ENCODE measurements at places on chromosomes 12 and 14.

DNA sequence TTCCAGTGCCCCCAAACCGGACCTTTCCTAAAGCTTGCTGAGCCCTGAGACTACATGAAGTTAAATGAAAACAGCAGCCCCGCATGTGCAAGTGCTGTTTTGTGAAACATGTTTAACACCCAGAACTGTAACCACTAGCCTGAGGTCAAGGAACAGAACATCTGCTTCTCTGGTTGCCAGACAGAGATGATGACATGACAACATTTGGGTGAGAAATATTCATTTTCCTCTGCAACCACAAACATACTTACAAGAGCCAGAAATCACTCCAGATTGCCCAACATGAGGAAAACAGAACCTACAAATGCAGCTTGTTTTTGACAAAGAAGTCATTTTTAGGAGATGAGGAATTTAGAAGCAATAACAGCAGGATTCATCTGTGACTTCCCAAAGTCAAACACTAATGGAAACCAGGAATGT lies 110.4 kb downstream of the BCAT1 start:
- H3K27ac ChIP-seq: no peak overlapping the region
- peaks cover 23% of the 10 kb centered on the region for H3K4me1 ChIP-seq
- H3K4me3 ChIP-seq: no peak overlapping the region

- no peaks in the 10 kb centered on the region for H3K4me1 ChIP-seq
- DNase-seq: no peak
- H3K27me3 ChIP-seq: peaks cover 7% of the 10 kb centered on the region
- no peak overlapping the region for H3K4me3 ChIP-seq
Measured at GRCh38 chr14:96261053-96261452, 5.0 kb downstream of the BDKRB1 start.

DNA sequence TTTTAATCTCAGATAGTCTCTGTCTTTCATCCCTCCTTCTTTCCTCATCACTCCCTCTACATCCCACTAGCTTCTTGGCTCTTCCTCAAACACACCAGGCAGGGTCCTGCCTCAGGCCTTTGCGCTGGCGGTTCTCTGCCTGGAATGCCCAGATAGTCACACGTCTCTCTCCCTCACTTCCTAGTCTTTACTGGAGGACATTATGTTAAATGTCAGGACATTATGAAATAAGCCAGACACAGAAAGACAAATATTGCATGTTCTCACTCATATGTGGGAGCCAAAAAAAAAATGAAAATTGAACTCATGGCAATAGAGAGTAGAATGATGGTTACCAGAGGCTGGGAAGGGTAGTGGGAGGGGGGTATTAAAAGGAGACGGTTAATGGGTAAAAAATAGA lies 442.0 kb downstream of the MED13L start:
- H3K4me3 ChIP-seq: no peak overlapping the region
- H3K27me3 ChIP-seq: peaks cover 5% of the 10 kb centered on the region
- DNase-seq: no peak
- no peaks in the 10 kb centered on the region for H3K36me3 ChIP-seq
- H3K27ac ChIP-seq: no peak overlapping the region
- no peaks in the 10 kb centered on the region for H3K4me1 ChIP-seq

- H3K36me3 ChIP-seq: peaks cover 19% of the 10 kb centered on the region
- no peak overlapping the region for H3K4me3 ChIP-seq
- no peaks in the 10 kb centered on the region for H3K27me3 ChIP-seq
- peaks cover 19% of the 10 kb centered on the region for H3K4me1 ChIP-seq
Measured at GRCh38 chr12:1197264-1198018, 206.4 kb downstream of the ERC1 start.

GRCh38 chr14:44453433-44454171 lies 53.5 kb downstream of the FSCB start:
- H3K4me1 ChIP-seq: no peaks in the 10 kb centered on the region
- H3K4me3 ChIP-seq: no peak overlapping the region
- H3K27ac ChIP-seq: no peak overlapping the region
- no peaks in the 10 kb centered on the region for H3K36me3 ChIP-seq

DNA sequence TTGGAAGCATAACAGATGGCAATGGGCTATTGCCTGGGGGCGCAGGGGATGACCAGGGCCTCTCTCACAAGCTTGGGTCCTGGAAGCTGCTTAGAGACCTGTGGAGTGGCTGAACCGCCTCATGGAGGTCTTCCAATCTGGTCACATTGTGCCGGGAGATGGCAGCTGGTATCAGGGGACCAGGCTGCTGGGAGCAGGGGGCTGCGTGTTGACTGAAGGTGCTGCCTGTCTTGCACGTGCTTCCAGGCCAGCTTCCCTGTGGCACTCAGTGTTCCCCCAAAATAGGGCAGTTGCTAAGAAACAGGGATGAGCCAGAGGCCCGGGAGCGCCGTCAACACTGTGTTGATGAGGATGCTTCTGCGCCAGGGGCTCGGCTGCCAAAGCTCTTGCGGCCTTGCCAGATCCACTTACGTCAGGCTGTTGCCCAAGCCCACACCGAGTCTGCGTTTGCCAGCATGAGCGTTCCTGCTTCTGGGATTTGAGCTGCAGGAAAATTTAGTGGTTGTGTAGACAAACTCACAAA lies 39.8 kb downstream of the ELK3 start:
- no peak for DNase-seq
- H3K4me3 ChIP-seq: no peak overlapping the region
- no peaks in the 10 kb centered on the region for H3K27me3 ChIP-seq
- peaks cover 11% of the 10 kb centered on the region for H3K4me1 ChIP-seq
- no peaks in the 10 kb centered on the region for H3K36me3 ChIP-seq
- no peak overlapping the region for H3K27ac ChIP-seq
